Kidney tubule cell (primary cell): ENCODE measurements at places on chromosomes 13 and 19.
A peak's percentile ranks its signal among the peaks of the same experiment; 100 is the strongest.

DNA sequence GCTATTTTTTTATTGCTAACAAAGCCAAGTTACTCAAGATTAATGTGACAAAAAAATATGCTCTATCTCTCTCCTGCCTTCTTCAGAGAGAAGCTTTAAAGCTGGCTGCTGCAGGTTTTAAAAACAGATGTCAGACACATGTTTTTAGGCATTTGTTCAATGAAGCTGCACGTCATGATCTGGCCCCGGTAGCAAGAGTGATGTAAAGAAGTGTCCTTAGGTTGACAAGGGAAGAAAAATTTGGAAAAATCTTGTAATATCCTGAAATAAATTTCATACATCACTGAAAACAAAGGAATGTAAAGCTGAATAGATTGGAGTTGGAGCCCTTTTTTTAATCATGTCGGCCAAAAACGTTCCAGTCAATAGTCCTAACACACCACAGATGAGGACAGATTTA lies 531.4 kb upstream of the NBEA start:
- no peak for DNase-seq

DNA sequence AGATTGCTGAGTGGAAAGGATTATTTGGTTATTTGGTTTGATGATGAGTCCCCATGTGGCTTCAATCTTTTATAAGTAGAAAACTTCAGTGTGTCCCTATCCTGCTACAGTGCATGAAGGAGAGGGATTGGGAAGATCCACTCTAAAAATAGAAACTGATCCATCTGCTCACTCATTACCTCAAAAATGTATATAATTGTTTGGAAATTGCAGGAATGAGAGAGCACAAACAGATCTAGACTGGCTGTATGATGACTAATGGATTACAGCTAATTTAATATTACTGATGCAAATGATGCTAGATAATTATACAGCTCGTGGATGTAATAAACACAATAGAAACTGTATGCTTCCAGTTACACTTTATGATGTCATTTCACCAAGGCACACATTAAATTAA lies 625.3 kb upstream of the PRR20A start:
- DNase-seq, result no peak

- peak; percentile 9 for DNase-seq
Observed at GRCh38 chr13:52447815-52448552, 2.5 kb downstream of the VPS36 start.

- peak; percentile 48 for DNase-seq
Observed at GRCh38 chr13:38814331-38814730, 127.5 kb downstream of the FREM2 start.

DNA sequence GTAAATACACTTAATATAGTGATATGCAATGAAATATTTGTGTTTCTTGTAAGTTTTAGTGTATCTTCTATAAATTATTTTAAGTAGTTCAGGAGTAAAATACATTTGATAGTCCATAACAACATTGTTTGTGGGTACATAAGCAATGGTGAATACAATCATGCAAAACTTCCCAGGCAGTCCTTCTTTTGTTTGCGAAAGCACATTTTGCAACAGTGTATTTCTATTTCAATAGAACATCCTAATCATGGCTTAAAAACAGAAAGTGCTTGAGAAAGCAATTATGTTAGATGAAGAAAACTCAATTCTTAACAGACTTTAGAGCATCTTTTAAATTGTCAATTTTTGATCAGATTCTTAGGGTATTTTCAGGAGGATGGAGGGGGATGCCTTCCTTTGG lies 155.6 kb downstream of the POSTN start:
- no peak for DNase-seq

DNA sequence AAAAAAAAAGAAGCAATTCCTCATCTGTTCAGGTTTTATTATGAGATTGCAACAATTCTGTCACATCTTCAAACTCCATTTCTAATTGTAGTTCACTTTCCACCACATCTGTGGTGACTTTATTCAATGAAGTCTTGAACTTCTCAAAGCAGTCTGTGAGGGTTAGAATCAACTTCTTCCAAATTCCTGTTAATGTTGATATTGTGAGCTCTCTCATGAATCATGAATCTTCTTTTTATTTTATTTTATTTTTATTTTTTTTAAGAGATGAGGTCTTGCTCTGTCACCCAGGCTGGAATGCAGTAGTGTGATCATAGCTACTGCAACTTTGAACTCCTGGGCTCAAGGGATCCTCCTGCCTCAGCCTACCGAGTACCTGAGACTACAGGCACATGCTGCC lies 19.6 kb downstream of the ARHGAP35 start:
- DNase-seq, result no peak

- peak; percentile 60 for DNase-seq
Observed at GRCh38 chr13:46134961-46135522, 30.2 kb upstream of the CPB2 start.

- DNase-seq, result no peak
Observed at GRCh38 chr13:20980899-20981298, 78.4 kb upstream of the XPO4 start.

- DNase-seq, result no peak
Observed at GRCh38 chr13:64078480-64078936, 2662.9 kb upstream of the PCDH20 start.

- peak; percentile 13 for DNase-seq
Observed at GRCh38 chr13:94658926-94659597, 53.3 kb downstream of the SOX21 start.

DNA sequence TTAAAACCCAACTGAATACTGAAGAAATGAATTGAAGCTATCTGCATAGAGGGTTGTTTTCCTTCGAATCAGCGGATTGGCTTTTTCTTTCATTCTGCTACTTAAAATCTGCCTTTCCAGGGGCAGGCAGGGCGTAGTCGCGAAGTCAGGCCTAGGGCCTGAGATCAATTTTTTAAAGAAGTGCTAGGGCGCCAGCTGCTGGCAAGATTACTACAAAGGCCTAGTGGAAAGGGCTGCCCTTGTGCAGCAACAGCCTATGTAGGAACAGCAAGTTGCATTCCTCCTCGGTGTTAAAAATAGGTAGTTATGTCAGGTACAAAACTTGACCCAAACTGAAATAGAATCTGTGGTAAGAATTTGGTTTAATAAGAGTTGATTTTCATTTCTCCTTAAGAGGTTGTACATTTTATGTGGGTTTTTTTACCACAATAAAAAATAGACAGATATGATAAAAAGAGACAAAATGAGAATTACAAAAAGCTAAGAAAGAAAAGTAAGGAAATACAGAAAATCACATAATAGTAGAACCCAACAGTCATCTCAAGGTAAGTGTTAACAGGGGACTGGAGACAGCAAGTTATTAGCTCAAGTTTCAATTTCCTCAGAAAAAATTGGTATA lies 9.5 kb upstream of the URAD start:
- peak; percentile 59 for DNase-seq

- DNase-seq, result no peak
Observed at GRCh38 chr13:27613628-27614027, 6.7 kb downstream of the LNX2 start.

GRCh38 chr19:38210458-38210987 lies 13.5 kb downstream of the DPF1 start:
- no peak for DNase-seq

- DNase-seq, result peak; percentile 52
Observed at GRCh38 chr13:96984051-96984508, 10.2 kb downstream of the OXGR1 start.

- no peak for DNase-seq
Observed at GRCh38 chr13:36108342-36108741, 22.8 kb downstream of the DCLK1 start.
